ENCODE measurements at places on chromosomes 12 and 14.

DNA sequence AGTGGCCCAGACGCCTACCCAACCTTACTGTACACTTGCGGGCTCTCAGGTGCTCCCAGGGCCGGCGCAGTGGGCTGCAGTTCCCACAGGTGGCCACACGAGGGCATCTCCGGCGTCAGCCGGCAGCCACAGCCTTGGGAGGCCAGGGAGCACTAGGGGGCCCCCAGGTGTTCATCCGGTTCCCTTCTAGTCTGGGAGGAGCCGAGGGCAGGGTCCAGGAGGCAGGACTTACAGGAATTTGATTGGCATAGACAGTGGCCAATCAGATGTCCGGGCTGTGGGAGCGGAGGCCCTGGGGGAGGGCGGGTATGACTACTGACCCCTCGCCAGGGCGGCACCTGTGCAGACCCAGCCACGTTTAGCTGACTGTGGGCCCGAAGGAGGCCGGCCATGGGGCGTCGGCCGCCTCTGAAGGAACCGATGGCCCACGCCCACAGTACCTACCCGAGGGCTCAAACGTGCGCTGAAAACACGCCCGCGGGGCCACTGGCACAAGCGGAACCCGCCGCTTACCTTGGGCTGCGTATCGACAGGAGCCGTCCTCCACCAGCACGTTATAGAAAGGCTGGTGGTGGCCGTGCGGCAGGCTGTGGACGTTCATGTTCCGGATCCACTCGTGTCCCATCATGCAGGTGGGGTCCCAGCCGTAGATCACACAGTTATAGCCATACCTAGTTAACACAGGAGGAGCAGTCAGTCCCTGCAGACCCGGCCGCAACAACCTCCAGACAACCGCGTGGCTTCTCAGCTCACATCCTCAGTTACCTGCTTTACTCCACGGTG is 34.8 kb downstream of the FBXO21 start:
- peak; percentile 28 for DNase-seq

- no peak for DNase-seq
Observed at GRCh38 chr14:67641902-67642749, 22.4 kb downstream of the ARG2 start.

DNA sequence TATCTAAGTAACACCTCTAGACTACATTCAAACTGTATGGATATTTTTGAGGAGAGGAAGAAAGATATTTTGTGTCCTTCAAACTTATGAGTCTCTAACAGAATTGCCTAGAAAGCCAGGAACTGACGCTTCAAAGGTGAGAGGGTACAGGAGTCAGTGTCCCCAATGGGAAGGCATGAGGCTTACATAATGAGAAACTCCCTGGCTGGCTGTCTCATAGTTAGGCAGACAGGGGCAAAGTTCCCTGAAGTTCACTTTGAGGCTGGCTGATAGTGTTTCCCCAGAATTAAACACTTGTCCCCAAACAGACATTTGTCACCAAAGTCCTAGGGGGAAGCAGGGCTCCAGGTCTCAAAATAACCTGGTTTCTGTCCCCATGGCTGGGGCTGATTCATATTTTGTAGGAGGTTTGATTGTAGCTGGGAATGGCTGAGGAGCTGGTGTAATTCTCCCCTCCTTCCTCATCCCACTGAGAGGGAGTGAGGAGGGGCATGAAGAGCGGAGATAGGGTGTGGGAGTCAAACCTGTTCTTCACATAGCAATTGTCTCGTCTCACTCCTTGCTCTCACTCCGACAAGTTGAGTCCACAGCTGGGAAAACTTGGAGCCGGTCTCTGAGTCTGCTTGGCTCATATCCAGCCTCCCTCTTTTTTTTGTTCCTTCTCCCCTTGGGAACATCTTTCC is 56.4 kb upstream of the CISTR start:
- no peak for DNase-seq

DNA sequence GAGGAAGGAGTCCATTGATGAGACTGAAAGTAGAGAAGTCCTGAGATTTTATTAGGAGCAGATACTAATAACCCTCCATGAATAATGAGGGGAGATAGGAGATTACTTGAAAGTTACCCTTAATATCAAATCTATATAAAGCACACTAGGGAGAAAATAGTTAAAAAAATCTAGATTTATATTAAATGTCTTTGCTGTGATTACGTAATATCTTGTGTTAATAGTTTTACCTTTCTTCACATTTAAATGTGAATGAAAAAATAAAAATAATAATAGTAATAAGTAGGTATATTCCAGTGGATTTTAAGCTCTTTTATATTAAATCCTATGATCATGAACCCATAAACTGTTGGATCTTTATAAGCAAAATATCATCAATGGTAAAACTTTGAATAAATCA is 267.3 kb upstream of the SYT10 start:
- no peak for DNase-seq

DNA sequence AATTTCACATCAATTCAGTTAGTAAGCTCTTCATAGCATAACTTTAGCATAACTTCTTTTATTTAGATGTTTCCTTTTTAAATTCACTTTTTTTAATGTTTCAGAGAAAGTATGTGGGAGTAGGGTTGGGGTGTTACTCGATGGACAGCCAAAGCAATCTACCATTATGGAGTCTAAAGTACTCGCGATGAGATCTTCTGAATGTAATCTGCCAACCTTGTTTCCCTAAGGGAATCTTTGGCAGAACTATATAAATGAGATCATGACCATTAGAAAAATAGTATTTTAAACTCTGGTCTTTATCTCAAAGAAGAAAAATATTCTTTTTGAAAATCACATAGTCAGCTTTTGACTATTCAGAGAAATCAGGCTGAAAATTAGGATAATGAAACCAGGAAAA is 103.9 kb downstream of the BBS10 start:
- no peak for DNase-seq

DNA sequence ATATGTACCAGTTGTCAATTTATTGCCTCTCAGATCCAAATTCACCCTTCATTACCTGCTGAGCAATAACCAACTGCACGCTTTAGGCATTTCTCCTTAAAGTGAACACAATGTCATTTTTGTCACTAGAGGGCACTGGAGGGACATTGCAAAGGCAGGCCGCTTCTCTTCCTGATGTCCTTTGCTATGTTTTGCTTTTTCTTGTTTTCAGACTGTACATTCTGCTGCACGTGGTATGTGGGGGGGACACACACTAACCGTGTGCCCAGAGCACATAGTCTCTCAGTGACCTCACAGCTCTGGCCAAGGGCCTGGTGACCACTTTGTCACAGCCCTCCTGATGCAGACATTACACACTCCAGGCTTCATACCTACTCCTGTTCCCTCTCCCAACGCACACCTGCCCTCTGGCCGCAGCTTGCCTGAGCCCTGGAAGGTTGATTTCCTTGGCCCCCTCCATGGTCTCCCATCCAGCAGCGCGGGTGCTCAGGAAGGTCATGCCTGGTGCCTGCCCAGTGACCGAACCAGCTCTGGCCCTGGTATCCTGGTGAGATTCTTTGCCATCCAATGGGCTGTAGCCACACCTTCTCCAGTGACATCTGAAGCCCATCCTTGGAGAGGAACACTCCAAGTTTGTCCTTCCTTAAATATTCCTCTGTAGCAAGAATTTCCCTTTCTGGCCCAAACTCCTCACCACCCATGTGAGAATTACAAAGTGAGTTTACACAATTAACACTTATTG is 39.9 kb downstream of the MYO1H start:
- DNase-seq: no peak

- no peak for DNase-seq
Observed at GRCh38 chr12:98816720-98817119, 171.6 kb downstream of the APAF1 start.

GRCh38 chr14:21163871-21164291 is 8.0 kb upstream of the OR5AU1 start:
- no peak for DNase-seq

Measured in stimulated activated CD8-positive, alpha-beta memory T cell treated with anti-CD3 and anti-CD28 coated beads, Interleukin-12 subunit alpha, Interleukin-12 subunit beta, amount 100 ng/mL, for 4 hours (primary cell).